ENCODE measurements at places on chromosomes 6 and 20.
A peak's percentile ranks its signal among the peaks of the same experiment; 100 is the strongest.

- DNase-seq, result no peak
These were observed 52.9 kb downstream of the STK4 start for GRCh38 chr20:45019027-45019761.

- peak; percentile 9 for DNase-seq
These were observed 126.7 kb downstream of the UNC5CL start for GRCh38 chr6:40912158-40912946.

DNA sequence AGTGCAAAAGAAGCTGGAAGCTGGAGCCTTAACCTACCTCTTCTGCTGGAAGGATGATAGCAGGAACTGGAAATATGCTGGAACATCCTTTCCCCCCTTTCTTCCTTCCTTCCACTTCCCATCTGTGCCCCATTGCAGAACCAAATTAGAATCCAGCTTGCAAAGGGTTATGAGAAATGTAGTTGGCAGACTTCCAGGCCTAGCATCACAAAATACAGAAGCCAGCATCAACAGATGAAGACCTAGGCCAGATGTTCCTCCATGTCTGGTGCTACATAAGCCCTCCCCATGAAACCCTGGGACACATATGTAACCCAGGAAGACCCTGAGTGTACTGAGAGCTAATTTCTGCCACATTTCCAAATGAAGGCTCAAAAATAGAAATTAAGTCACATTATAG is 40.0 kb upstream of the TFAP2B start:
- DNase-seq, result no peak

DNA sequence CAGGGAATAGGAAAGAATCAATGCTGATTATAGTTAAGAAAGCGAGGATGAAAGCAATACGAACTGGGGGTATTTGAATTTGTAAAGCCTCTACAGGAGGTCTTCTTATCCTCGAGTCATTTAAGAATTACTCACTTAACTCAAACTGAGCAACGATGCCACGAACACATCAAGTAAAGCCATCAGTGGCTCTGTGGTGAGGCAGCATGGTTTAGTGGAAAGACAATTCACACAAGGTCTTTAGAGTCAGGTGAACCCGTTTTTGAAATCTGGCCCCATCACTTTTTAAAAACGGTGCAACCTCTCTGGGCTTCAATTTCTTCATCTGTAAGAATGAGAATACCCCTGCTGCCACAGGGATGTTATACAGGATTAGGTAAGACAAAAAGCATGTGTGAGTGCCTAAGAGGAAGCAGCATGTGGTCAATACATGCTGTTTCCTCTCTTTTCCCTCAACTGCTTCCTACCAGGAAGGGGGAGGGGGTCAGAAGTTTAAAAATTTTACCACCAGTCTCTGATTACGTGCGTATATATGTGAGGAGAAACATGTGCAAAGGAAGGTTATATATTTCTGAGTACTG is 162.0 kb downstream of the BTBD9 start:
- DNase-seq, result no peak

GRCh38 chr6:52517502-52518278 is 59.2 kb downstream of the TRAM2 start:
- DNase-seq, result no peak

DNA sequence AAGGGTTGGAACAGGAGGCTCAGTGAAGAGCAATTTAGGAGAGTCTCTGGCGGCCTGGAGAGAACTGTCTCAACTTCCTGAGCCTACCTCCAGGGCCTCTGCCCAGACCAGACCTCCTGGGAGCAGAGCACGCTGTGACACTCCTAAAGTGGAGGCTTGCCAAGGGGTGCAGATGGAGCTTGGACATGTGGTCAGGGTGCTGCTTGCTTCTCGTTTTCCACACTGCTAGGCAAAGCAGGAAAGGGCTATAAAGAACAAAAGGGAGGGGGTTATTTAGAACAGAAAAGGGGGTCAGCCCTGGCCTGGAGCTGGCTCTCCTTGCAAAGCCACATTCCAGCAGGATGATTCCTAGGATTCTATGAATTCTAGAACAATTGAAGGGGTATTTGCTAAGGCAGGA is 145.7 kb upstream of the GGTLC1 start:
- no peak for DNase-seq

DNA sequence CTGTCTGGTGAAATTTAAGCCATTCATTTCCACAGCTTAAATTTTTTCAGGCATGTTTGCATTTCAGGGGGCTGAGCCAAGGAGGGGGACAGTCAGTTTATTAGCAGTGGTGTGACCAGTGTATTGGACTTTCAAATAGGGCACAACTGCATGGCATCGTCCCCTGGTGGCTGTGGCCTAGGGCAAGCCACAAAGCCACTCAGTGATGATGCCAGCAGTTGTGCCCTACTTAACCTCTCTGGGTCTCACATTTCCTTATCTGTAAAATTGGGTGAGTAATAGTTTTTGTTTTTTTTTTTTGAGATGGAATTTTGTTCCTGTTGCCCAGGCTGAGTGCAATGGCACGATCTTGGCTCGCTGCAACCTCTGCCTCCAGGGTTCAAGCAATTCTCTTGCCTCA is 48.0 kb downstream of the CDC5L start:
- no peak for DNase-seq

DNA sequence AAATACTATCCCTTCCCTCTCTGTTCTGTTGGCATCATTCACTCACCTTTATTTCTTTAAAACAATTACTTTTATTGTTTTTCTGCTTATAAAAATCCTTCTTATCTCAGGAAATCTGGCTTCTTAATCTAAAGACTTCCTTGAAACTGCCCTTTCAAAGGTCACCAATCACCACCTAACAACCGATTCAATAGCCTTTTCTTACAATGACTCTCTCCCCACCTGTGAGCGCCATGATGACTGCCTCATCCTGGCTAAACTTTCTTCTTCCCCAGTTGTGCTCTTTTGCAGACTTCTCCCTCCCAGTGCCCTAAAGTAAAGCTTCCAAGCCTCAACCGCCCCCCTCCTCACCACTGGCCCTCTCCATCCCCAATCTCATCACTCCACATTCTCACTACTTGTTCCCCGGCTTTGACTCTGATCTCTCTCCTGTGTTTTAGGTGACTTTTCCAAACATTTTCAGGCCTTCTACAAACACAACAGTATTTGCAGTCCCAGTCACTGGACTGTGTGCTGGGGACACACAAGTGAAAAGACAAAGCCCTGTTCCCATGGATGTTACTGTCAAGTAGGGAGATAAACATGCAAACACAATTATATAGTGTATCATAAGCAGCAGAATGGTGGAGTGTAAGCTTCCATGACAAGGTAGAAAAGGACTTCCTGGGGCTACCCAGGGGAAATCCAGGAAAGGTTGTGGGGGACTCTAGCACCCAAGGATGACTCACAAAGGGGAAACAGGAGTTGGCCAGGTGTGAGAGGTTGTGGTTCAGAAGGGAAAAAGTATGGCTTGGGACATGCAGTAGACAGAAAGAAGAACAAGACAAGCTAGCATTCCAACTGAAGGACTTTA is 12.8 kb downstream of the NHSL1 start:
- no peak for DNase-seq

GRCh38 chr6:32484614-32484998 is 44.9 kb downstream of the HLA-DRA start:
- DNase-seq, result no peak

DNA sequence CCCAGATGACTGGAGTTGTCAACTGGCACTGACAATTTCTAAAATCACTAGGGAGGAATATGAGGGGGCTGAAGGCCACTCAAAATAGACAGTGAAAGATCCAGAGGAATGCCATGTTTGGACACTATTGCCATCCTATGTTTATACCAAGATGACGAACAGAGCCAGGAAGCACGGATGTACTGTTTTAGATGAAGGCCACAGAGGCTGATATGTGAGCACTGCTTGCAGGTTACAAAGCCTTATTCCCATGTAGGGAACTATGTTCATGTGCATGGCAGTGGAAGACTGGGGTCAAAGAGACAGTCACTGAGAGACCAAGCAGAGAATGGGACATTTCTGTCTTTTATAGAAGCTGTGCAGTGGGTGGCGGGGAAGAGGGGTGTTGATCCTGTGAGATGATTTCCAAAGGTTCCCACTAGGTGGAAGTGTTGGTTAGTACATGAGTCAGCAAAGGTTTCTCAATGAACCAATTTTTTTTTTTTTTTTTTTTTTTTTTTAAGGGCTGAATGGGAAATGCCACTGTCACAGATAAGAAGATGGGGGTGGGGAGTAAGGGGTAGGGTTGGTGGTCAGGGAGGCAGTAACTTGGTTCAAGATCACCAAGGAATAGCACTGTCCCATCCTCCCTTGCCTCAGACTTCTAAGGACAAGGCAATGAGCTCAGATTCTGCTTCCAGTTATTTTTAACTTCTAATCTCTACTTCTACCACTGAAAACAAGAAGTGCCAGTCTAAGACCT is 46.7 kb upstream of the MOCS1 start:
- peak; percentile 16 for DNase-seq

DNA sequence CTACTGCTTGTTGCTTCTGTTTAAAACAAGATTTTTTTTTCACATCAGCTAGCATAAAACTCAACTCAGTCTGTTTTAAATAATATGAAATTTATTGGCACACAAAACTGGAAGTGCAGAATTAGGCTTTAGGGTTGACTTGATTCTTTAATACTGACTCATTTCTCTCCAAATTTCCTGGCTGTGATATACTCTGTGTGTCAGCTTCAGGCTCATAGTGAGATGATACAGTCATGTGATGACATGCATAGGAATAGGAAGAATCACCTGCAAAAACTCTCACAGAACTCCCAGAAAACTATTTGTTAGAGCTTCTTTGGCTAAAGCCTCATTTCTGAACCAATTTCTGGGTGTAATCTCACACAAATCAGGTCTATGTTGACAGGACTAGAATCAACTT is 1068.0 kb upstream of the EPHA7 start:
- no peak for DNase-seq

DNA sequence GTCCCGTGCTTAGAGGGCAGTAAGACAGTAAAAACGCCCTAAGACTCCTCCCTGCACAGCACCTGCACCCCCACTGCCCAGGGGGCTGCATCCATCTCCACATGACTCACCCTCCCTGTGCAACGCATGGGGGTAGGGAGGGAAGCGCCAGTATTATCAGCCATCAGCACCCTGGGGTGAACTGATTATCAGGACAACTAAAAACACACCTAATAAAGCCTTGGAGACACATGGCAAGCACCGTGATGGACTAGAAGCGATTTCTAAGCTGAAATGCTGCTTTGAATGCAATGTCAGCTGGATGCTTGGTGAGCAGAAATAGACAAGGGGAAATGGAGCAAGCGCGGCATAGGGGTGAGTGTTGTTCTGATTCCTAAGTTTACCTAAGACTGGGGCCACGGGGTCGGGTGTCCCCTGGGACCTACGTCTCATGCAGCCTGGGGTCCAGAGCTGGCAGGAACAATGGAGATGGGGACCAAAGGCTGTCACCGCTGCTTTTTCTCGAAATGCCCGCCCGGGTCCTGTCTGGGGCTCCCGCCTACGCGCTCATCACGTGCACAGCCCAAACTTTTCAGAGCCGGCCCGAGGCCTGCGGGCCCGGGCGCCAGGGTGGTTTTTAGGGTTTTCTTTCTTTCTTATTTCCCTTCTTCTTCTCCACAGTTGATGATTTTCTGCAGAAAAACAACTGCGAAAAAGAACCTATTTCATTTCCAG is 702 bp upstream of the TNFAIP3 start:
- DNase-seq, result no peak

- no peak for DNase-seq
These were observed 221.6 kb downstream of the OGFRL1 start for GRCh38 chr6:71510057-71510713.

DNA sequence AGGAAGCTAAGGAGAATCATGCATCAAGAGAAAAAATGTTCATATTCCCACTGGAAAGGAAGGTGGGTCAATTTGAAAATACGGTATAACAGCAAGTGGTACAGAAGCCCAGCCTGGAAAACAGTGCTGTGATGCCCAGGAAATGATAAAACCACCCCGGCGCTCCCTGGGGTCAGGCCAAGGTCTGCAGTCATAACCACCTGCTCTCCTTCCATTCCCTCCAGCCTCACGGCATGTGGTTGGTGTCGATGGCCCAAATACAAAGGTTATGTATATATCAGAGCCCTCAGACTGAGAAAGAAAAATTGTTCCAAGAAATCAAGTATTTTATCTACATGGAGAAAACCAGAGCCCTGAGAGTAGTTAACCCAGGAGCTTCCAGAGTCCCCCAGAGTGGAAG is 208.1 kb upstream of the CDYL start:
- no peak for DNase-seq

DNA sequence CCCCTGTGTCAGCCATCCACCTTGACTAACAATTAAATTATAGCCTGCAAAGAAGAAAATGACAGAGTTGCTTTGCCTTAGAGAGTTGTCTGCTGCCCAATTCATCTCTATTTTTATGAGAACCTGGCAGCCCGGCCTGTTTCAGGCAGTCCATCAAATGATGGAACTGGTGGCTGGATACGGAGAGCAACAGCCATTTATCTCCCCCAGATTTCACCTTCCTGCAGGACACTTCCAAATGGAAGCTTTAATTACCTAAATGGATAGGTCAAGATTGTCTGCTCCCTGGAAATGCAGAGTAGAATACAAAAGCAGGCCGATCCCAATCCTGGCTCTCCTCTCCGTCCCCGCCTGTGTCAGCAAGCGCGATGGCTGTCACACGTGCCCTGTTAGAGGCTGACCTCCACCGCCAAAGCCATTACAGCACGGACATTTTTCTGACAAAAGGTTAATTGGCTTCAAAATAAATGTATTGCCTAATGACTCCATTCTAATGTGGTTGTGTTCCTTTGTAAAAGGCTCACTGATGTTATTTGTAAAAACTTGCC is 86.7 kb downstream of the PACRG start:
- DNase-seq, result no peak

- no peak for DNase-seq
These were observed 306.0 kb downstream of the FARS2 start for GRCh38 chr6:5567352-5567751.

DNA sequence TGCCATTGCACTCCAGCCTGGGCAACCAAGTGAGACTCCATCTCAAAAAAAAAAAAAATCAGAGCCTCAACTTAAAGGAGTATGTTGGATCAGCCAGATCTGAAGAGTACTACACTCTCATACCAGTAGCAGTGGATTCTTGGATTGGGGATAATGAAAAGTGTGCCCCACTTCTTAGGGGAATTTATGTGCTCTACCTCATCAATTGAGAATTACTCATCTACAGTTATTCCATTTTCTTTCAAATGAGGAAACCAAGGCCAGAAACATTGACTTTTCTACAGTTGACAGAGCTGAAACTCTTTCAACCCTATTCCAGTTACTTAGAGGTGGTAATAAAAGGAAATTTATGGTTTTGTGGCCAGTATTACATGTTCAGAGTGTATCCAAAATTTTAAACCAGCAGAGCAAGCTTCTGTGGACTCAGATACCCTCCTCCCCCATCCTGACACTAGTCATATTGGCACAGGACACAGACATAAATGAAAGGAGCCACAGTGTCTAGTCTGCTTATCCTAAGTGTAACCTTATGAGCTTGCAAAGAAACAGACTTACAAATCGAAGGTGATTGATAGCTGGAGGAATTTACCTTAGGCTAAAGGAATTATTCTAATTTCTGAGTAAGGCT is 51.2 kb downstream of the ORC3 start:
- no peak for DNase-seq

GRCh38 chr6:105839266-105839665 is 246.9 kb upstream of the PRDM1 start:
- no peak for DNase-seq

- peak; percentile 77 for DNase-seq
These were observed 37.5 kb downstream of the NOX3 start for GRCh38 chr6:155418017-155418761.

- no peak for DNase-seq
These were observed 18.1 kb downstream of the PMEPA1 start for GRCh38 chr20:57691699-57692098.

GRCh38 chr6:113627480-113627879 is 229.7 kb upstream of the MARCKS start:
- DNase-seq, result no peak

Measured in CD4-positive, alpha-beta T cell treated with Interleukin-21 for 1 hour (primary cell).